Fibroblast of lung (primary cell): ENCODE measurements at places on chromosomes 1 and 21.
A peak's percentile ranks its signal among the peaks of the same experiment; 100 is the strongest.

- DNase-seq: no peak
These were observed 111.9 kb downstream of the CACHD1 start for GRCh38 chr1:64581843-64582185.

GRCh38 chr1:230113593-230114236 lies 46.7 kb downstream of the GALNT2 start:
- peak; percentile 97 for DNase-seq

DNA sequence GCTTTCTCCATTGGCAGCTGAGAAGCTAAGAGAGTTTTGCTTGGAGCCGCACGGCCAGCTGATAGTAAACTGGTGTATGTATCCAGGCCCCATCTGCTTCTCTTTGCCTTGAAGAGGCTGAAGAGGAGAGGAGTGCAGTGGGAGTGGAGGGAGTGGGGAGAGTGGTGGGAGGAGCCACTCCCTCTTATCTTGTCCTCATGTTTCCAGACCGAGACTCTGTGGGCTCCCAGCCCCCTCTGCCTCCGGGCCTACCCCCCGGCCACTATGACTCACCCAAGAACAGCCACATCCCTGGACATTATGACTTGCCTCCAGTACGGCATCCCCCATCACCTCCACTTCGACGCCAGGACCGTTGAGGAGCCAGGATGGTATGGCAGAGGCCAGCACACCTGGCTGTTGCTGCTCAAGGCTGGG lies 6.0 kb upstream of the LRRC71 start:
- DNase-seq: peak; percentile 70

DNA sequence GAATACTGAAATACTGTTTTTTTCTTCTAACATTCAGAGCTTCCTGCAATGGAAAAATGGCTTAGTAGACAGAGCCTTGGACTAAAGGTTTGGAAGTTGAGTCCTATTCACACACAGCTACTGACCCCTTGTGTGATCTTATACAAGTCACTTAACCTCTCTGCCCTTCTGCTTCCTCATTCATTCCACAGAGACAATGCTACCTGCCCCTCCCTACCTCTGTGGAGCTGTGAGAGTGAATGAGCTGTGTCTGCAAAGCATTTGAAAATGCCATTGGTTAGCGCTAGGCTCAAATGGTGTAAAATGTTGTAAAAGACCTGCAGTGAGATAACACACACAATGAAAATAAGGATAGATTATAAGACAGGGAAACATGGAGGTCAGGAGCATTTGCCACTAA lies 214.4 kb downstream of the BARHL2 start:
- no peak for DNase-seq

- no peak for DNase-seq
These were observed 132.2 kb downstream of the ITSN1 start for GRCh38 chr21:33774551-33774950.

GRCh38 chr1:232878086-232878485 lies 72.3 kb upstream of the NTPCR start:
- no peak for DNase-seq

GRCh38 chr1:87226341-87226760 lies 102.3 kb upstream of the LMO4 start:
- peak; percentile 97 for DNase-seq

- peak; percentile 27 for DNase-seq
These were observed 276.2 kb downstream of the KCNH1 start for GRCh38 chr1:210857705-210858104.

DNA sequence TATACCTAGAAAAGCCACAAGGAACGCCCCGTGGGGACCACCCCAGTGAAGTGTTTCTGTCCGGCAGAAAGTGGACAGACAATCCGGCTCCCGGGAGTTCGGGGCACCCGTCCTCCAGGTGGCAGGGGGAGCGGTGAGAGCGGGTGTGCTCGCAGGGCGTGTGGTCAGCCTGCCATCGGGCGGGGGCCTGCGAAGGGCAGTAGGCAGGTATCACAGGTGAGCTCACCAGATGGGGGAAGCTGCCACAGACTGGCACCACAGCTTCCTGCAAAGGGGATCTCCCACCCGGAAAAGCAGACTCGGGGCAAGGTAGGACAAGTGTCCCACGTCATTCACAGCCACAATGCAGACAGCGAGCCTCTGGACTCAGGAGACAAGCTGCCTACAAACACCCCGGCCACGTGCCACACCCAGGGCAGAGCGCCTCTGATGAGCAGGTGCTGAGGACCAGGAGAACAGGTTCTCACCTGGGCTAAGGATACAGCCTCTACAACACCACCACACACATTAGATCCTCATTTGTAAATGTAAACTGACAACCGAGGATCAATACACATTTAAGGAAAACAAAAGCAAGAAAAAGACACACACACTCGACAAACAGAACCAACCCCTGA lies 36.4 kb downstream of the VPS26C start:
- DNase-seq: no peak

- DNase-seq: no peak
These were observed 14.3 kb downstream of the TMEM35B start for GRCh38 chr1:34970829-34971228.

- DNase-seq: peak; percentile 51
These were observed 1.6 kb upstream of the MX2 start for GRCh38 chr21:41360072-41360821.

DNA sequence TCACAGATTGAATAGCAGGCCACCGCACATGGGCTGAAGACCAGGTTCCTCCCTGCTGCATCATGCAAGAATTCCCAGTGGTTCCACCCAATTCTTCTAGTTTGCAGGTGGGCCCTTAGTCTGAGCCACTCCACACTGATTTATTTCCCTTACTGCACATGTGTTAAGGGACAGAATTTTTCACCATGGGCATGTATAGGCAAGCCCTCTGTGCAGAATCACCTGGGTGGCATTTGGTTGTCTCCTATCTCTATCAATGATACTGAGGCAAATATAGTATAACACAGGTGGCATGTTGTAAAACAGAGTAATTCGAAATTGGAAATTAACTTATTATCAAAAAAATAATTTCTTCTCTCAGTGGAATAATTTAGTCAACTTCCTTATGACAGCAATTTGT lies 1892.4 kb downstream of the NCAM2 start:
- no peak for DNase-seq

- no peak for DNase-seq
These were observed 7.0 kb downstream of the RPS6KA1 start for GRCh38 chr1:26536521-26536920.

DNA sequence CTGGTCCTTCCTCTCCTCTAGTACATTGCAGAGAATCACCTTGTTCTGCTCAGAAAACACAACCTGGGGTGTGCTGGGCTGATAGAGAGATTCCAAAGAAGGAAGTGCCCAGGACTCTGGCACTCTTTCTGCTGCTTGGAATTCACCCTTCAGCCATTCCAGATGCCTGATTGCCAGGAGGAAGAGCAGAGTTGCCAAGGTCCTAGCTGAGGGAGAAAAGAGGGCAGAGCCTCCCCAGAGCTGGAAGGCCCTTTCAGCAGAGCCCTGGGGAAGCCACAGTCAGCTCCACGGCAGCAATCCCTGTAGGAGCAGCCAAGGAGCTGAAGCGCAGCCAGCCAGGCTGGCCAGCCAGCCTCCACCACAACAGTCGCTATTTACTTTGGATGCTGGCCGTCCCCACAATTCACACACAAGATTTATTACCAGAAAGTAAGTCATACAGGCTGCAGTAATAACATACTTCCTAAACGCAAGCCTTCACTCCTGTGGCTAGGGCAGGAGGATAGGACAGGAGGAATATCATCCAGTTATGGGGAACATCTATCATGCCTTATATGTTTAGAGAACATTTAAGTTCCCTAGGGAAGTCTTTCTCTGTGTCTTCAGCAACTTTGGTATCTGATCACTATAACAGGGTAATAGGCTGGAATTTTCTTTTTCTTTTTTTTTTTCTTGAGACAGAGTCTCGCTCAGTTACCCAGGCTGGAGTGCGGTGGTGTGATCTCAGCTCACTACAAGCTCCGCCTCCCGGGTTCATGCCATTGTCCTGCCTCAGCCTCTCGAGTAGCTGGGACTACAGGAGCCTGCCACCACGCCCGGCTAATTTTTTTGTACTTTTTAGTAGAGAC lies 36.6 kb upstream of the SLC44A3 start:
- peak; percentile 99 for DNase-seq

GRCh38 chr21:43362321-43362791 lies 64.6 kb downstream of the SIK1 start:
- DNase-seq: peak; percentile 77

DNA sequence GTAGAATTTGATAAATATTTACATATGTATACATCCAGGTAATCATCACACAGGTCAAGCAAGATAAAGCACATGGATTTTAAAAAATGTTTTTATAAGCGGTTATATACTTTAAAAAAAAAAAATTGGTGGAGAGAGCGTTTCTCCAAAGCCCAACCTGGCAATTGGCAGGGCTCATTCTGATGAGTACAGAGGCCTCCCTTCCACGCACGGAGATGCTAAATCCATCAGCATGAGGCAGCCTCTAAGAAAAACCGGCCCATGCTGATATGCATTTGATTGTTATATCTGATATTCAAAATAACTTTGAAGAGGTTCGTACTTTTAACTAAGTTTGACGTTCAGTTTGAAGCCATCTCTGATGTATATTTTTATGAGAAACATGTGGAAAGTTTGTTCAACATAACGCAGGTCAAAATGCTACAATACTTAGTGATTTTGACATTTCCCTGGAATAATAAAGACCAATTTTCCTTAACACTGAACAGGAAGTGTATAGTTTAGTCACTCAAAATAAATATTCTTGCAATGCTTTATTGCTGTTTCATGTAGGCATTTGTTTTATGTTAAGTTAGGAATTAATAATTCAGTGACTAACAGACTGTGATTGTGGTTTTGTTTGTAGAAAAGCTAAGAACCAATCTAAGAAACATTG lies 151.7 kb downstream of the NR5A2 start:
- DNase-seq: peak; percentile 38

- DNase-seq: no peak
These were observed 20.3 kb downstream of the TIPRL start for GRCh38 chr1:168199056-168199455.

GRCh38 chr1:150626150-150626549 lies 3.3 kb downstream of the ENSA start:
- no peak for DNase-seq

DNA sequence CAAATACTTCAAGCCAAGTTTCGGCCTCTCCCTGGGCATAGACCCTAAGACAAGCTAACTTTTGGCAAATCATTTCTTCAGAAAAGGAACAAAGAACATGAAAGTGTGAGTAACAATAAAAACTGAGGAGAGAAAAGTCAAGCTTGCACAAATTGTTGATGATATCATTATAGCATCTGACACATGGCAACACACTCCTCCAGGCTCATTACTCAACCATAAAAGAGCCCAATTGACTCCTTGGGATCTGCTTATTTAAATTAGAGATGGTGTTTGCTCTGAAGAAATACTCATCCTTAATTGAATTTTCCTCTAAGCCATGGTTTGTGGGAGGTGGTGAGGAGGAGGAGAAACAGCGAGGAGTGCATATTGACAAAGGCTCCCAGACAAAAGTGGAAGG lies 54.5 kb downstream of the TNFSF4 start:
- DNase-seq: no peak

DNA sequence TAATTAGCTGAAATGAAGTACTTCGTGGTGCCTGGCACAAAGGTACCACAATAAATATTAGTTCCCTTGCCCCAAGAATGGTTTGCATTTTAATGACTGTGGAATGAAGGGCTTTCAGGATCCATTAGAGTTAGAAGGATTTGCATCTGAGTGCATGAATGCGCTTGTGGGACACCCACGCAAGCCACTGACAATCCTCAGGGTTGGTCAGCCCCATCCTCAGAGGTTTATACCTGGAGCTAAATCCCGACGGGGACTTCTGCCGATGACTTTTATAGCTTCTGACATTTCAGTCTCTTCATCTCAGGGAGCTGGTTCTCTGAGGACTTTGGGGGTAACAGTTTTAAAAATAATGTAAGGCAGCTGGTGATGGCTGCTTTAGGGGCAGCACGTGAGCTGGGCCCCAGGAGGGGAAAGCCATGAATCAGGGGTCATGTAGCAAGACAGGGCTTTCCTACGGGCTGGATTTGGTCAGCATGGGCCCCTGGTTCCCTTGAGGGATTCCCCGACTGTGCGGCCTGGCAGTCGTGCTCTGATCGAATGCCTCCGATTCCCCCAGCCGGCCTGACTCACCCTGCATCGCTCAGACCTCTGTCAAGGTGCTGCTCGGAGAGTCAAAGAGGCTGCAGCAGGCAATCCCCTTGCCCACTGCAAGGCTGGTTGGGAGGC lies 20.8 kb upstream of the IL10 start:
- DNase-seq: peak; percentile 9

- no peak for DNase-seq
These were observed 17.5 kb upstream of the RNF11 start for GRCh38 chr1:51218570-51218969.

DNA sequence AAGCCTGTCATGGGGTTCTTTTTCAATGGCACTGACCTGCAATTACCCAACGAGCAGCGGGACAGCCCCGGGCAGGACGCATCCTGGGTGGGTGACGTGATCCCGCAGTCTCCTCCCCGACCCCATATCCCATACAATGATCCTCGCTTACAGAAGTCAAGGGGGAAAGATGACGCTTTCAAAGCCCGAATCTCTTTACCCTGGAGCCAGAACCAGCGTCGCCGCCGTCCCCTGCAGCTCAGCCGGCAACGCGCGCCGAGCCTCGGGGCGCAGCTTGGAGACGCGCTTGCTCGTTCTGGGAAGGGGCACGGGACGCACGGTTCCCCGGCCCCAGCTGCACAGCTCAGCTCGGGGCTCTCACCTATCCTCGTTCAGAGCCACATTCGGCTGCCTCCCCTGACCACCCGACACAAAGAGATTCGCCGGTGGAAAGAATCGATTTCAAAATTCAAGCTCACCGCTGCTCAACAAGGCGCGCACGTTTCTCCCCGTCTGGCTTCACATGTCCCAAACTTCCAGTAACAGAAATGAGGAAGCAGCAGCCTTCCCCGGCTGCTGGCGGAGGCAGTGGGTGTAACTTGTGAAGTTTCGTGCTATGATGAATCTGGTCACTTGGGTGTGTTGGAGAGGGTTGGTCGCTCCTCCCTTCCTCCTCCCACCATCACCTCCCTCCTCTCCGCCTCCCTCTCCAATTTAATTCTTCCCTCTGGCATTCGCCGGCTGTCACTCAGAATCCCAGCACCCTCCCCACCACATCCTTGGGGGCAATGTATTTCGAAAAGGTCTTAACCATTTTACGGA lies at the start of gene TIAM1:
TSS of gene TIAM1 (minus strand) at position 582 of the 801 bp plus-strand sequence. CDS start 77,289 bp downstream, outside the sequence.
- peak; percentile 88 for DNase-seq

DNA sequence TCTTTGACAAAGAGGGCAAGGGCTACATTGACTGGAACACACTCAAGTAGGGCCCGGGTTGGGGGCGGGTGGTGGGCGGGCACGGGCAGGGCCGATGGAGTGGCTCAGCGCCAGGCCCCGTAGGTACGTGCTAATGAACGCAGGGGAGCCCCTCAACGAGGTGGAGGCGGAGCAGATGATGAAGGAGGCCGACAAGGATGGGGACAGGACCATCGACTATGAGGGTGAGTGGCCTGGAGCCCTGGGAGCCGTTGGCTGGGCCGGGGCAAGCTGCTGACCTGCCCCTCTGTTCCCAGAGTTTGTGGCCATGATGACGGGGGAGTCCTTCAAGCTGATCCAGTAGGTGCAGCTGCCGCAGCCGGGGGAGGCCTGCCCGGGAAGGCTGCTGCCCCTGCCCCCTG lies 1.8 kb downstream of the CALML6 start:
- DNase-seq: no peak

DNA sequence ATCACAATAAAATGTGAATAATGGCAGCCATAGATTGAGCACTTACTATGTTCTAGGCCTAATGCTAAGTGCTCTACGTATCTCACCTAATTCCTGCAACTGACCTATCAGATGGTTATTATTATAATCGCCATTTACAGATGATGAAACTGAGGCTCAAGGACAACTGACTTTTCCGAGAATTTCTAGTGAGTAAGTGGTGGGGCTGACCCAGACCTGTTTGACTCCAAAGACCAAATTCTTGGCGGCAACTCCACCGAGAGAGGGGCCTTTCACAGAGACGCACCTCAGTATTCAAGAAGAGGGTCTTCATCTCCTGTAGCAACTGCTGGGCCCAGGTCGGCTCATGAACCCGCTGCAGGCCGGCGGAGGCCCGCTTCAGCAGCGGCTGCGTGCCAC lies 573 bp downstream of the TMEM234 start:
- DNase-seq: no peak
